ENCODE measurements at places on chromosomes 4 and X. TPM values are rescaled to one million over a fixed set of nuclear protein-coding genes. Genes with fewer than 3 reads are reported as not detected.

- no peak for DNase-seq
Observed at GRCh38 chrX:20479048-20479447, 212.3 kb upstream of the RPS6KA3 start.

DNA sequence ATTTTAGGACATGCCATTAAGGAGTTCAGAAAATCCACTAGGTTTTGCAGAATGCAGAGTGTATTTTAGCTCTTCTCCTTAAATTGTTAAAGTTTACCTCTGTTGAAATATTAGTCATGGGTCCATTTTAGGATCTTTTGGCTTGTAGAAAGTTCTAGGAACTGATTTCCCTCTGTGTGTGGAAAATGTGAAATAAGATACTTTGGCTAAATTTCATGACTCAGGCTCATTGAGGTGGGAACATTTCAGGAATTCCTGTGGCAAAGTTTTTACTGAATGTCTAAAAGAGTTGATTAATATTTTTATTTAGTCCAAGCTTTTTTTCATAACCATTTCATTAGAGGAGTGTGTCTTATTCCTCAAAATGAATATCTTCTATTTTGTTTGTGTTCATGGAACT, 7.0 kb downstream of the FHIP1A start:
- DNase-seq: no peak

- no peak for DNase-seq
Observed at GRCh38 chrX:118565853-118566252, 70.2 kb downstream of the DOCK11 start.

The NXF2 gene
- total RNA-seq: not detected

The GC gene
- not detected for total RNA-seq

- no peak for DNase-seq
Observed at GRCh38 chr4:5044341-5044740, 6.9 kb upstream of the STK32B start.

GRCh38 chr4:24582235-24582832, 2.0 kb downstream of the DHX15 start:
- no peak for DNase-seq

- DNase-seq: no peak
Observed at GRCh38 chrX:108132876-108133275, 41.3 kb downstream of the ATG4A start.

The EPGN gene
- not detected for total RNA-seq

The SYP gene
- total RNA-seq: 2.1 TPM
